ENCODE measurements at places on chromosomes 11 and 22.

- DNase-seq: no peak
These were observed 56.4 kb downstream of the SGSM3 start for GRCh38 chr22:40426594-40427333.

DNA sequence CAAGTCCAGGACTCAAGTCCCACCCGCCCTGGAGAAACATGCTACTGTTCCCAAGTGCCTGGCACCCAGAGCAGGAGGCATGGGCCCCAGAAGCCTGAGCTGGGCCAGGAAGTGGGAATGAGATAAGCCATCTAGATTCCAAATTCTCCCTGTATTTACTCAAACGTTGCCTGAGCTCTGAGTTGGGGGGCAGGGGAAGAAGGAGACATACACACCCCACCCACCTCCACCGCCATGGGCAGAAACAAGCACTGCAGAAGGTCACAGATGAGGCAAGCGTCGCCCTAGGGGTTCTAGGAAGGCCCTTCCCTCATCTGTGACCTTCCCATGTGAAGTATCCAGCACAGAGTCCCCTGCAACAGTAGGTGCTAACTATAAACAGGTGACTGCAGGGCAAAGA, 54.0 kb downstream of the PLEKHA7 start:
- DNase-seq: no peak

DNA sequence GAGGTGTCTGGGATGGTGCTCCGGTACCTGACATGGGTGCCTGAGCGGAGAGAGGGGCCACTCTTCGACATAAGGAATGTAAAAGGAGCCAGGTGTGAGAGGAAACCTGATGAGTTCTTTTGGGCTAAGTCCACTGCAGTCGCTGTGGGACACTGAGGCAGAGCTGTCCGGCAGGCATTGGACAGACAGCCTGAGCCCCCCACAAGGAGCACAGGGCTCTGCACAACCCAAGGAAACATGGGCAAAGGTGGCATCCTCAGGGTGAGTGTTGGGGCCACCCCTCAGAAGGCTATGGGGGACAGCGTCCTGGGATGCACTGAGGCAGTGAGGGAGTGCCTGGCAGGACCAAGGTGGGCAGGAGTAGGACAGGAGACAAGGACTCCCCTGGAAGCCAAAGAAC, 57.7 kb upstream of the EMID1 start:
- DNase-seq: no peak

- peak; percentile 54 for DNase-seq
These were observed 37.7 kb downstream of the DDI1 start for GRCh38 chr11:104073950-104074705.

DNA sequence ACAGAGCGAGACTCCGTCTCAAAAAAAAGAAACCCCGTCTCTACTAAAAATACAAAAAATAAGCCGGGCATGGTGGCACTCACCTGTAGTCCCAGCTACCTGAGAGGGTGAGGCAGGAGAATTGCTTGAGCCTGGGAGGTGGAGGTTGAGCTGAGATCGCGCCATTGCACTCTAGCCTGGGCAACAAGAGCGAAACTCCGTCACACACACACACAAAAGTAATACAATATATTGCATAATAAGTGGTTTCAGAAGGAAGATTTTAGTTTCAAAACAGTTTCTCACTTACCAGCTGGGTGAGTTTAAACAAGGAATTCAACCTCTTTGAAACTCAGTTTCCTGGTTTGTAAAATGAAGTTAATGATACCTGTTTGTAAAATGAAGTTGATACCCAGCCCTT, 32.7 kb upstream of the HTR3A start:
- DNase-seq: no peak

- no peak for DNase-seq
These were observed 86.0 kb downstream of the CEP164 start for GRCh38 chr11:117413616-117414015.

DNA sequence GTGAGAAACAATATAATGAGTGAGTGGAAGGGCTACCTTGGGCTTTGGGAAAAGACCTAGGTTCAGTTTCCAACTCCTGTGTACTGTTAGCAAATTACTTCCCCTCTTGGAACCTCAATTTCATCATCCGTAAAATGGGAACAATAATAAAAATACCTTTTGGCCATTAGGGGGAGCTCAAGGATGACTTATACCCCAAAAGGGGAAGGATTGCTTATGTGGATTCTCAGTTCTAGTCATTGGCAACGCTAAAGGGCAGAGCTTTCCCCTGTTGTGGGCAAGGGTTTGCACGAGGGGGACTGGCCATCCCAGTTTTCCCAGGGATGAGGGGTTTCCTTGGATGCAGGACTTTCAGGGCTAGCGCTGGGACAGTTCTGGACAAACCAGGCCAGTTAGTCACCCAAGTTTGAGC, 3.1 kb upstream of the COMMD9 start:
- no peak for DNase-seq

DNA sequence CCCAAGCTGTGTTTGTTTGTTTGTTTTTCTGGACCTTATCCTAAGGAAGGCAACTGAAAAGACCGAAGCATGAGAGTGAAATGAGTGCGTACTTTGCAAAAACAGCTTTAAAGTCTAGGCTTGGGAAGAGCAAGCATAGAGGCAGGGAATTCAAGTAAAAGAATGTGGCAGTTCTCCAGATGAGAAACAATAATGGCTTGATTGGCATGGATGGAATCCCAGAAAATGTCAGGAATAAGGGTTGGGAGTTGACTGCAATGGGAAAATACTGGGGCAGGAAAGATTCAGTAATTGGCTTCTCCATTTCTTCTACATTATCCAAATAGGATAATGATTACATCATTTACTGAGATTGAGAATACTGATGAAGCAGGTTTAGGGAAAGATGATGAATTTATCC, 17.5 kb downstream of the SAAL1 start:
- no peak for DNase-seq

GRCh38 chr11:102428696-102429095, 23.9 kb downstream of the TMEM123 start:
- no peak for DNase-seq

DNA sequence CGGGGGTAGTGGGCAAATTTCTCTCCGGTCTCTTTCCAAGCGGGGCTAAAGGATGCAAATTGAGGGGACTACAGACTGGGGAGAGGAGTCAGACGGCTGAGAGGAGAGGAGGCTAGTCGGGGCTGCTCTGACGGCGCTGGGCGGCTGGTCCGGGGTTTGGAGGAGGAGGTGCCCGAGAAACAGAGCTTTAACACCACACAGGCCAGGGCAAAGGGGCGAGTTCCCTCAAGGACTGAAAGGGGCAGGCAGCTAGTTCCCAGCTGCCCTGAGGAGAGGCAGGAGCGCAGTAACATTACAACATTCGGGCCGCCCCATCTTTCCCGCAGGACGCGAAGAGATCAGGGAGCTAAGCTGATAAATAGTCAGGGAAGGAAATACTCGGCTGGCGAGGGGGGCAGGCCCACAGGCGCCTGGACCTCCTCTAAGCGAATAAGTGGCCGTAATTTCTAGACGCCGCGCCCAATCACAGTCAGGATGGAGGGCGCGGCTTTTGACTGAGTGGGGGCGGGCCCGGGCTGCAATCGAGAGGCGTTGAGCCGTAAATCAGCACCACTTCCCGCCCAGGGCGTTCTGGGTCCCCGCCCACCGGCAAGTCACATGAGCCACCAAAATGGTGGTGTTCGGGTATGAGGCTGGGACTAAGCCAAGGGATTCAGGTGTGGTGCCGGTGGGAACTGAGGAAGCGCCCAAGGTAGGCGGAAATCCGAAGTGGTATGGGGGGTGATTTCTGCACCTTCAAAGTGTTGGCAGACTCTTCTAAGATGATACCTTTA, at the start of gene TMEM126B:
Gene TMEM126B (plus strand): TSS at position 596 of the 773 bp plus-strand sequence. CDS start 15 bp downstream, at position 611.
- peak; percentile 96 for DNase-seq

- DNase-seq: no peak
These were observed 18.9 kb downstream of the EPS8L2 start for GRCh38 chr11:724778-725386.

- no peak for DNase-seq
These were observed 18.1 kb downstream of the MRGPRD start for GRCh38 chr11:68962527-68963250.

DNA sequence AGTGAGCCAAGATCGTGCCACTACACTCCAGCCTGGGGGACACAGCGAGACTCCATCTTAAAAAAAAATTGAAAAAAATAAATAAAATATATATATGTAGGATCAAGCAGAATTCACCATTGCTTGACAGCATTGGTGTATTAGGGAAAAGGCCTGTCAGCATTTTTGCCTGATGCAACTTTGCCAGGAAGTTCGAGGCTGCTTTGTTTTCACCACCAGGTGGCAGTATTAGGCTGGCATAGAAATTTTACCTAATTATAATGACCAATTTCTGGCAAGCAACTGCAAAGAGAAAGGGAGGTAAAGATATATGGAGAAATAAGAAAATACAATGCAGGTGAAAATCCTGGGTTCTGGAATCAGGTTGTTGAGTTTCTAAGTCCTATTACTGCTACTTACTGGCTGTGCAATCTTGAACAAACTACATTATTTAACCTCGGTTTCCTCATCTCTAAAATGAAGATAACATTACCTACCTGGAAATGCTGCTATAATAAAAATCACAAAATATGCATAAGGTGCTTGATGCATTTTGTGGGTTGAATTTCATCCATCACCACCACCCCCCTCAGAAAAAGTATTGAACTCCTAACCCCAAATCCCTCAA, 24.7 kb downstream of the LAYN start:
- peak; percentile 41 for DNase-seq

DNA sequence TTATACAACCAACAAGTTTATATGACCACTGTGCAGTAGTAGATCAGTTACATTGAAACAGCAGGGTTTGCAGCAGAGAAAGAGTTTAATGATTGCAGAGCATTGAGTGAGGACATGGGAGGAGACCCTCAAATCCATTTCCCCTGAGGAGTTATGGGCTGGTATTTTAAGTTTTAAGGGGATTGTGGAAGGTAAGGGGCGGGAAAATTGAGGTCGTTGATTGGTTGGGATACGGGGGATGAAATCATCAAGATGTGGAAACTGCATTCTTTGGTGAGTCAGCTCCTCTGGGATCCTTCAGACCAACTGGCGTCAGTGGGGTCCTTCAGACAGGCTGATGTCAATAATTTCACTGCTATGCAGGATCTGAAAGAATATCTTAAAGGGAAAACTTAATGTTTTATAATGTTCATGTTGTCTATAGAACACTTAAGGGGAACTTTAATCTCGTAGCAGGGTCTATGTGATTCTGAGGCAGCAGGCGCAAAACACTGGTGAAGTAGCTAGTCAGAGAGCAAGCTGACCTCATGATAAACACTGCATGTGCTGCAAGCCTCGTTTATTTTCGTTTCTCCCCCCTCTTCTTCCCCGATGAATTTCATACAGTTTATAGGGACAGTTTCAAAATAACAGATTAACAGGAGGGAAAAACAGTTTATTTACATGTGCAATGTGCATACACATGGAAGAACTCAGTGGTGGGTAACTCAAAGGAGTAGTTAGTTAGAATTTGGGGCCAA, 17.4 kb upstream of the BACE1-AS start:
- DNase-seq: no peak

- DNase-seq: no peak
These were observed 102.6 kb downstream of the SPON1 start for GRCh38 chr11:14065141-14065540.

- peak; percentile 35 for DNase-seq
These were observed 19.9 kb downstream of the SERGEF start for GRCh38 chr11:17992916-17993315.

GRCh38 chr11:131600628-131601027, 230.2 kb downstream of the NTM start:
- no peak for DNase-seq

- DNase-seq: no peak
These were observed 6.2 kb upstream of the LRFN4 start for GRCh38 chr11:66850588-66851238.

DNA sequence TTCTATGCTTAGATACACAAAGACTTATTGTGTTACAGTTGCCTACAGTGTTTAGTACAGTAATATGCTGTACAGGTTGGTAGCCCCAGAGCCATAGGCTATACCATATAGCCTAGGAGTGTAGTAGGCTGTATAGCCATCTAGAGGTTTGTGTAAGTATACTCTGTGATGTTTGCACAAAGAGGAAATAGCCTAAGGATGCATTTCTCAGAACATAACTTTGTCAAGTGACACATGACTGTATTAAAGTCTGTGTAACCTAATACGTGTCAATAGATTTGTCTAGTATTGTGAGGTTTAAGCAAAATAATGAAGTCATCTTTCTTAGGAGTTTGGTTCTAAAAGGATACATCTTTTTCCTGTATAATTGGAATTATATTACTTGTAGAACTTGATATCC, 5.5 kb downstream of the ZC3H12C start:
- peak; percentile 23 for DNase-seq

DNA sequence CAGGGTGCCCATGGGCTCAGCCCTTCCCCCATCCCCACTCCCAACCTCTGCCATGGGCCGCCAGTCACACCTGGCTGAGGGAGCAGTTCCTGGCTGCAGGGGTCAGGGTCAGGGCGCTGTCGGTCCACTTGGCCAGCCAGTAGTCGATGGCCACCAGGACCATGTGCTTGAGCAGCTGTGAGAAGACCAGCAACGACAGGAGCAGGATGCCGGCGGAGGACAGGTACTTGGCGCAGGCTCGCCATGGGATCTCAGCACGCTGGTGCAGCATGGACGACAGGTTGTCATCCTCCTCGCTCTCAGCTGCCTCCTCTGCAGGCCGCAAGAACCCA, 18.3 kb upstream of the KCNJ11 start:
- no peak for DNase-seq

GRCh38 chr22:46758867-46759290, 3.6 kb upstream of the TBC1D22A start:
- DNase-seq: peak; percentile 60

DNA sequence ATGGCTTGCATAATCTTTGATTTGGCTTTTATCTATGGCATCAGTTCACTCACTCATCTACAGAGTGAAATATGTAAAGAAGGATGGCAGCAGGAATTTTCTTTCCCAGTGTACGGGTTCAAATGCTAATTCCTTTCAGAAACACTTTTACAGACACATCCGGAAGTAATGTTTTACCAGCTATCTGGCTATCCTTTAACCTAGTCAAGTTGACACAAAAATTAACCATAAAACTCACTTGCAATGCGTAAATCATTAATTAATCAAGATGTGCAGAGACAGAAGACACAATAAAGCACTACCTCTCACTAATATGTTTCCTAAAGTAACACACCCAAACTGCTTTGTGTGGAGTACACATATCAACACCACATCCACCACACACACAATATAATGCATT, 378.9 kb upstream of the ANO3 start:
- no peak for DNase-seq
